CD4-positive, alpha-beta T cell treated with Interleukin-4 for 1 hour (primary cell): ENCODE measurements at places on chromosomes 4 and X.

DNA sequence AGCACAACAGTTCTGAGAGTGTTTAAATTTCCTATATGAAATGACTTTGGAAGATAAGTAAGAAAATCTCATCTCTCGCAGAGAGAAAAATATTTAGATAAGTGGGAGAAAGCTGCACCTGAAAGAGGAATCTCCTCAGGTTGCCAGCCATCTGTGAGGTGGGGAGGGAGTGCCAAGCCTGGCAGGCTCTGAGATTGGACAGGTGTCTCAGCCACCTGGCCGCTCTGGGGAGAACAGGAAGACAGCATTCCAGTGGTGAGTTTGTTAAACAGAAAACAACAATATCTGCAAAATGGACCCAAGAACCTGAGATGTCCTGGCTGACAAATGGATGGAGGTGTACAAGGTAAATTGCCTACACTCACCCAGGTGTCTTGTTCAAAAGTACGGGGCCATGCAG lies 31.3 kb downstream of the EMCN start:
- no peak for DNase-seq

DNA sequence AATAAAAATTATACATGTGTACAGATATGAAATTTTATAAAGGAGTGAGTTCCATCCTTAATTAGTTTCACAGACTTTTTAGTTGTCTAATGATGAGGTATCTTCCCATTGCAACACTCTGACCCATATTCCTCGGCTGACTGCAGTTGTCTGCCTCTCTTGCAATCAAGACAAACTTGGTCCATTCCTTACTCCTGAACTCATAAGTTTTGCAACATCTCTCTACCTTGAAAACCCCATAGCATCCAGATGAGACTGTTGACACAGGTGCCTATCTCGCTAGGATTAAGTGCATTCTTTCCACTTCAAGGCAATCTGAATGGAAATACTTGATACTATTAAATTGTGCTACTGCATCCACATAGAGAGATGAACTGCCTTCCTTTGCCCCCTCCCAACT lies 2.3 kb downstream of the XKRX start:
- no peak for DNase-seq

DNA sequence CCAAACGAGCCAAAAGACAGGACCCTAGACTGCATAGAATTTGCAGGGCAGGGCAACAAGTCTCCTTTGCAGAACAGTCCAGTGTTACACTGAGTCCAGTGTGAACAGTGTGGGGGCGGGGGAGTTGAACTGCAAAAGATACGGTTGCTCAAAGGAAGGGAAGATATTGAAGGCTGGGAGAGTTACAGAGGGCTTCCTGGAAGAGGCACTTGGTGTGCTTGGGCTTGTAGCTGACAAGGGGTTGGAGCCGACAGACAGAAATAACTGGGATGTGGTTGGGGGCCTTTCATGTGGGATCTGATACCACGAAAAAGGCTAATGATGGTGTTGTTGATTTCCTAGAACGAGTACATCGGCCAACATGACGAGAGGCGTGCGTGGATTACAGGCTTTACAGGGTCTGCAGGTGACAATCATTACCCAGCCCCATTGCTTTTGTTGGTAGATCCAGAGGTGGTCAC lies 6.1 kb downstream of the XPNPEP2 start:
- DNase-seq = peak; percentile 43

DNA sequence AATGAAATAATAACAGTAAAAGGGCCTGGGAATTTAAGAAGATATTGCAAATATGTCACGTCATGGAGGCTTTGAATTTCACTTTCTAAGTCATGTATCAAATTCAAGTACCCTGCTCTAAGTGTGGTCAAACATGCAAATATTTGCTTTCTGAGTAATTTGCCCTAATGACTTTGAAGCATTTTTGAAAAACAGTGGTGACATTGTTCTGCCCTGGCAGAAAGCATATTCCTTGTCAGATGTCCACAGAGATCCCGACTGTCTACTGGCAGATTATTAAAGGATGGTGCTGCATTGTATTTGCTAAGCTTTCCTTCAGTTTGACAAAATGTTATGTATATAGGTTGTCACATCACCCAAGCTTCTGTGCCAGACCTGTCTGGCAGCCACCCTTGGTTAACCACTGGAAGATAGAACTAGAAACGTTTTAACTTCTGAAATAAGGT lies 92.5 kb downstream of the ANK2 start:
- DNase-seq = no peak

GRCh38 chrX:20947411-20947912 lies 426.8 kb upstream of the CNKSR2 start:
- DNase-seq = no peak

GRCh38 chr4:141021397-141022110 lies 111.7 kb downstream of the RNF150 start:
- DNase-seq = no peak

GRCh38 chr4:111718763-111719559 lies 426.3 kb upstream of the FAM241A start:
- no peak for DNase-seq

GRCh38 chr4:820230-821172 lies 5.4 kb downstream of the CPLX1 start:
- DNase-seq = no peak

DNA sequence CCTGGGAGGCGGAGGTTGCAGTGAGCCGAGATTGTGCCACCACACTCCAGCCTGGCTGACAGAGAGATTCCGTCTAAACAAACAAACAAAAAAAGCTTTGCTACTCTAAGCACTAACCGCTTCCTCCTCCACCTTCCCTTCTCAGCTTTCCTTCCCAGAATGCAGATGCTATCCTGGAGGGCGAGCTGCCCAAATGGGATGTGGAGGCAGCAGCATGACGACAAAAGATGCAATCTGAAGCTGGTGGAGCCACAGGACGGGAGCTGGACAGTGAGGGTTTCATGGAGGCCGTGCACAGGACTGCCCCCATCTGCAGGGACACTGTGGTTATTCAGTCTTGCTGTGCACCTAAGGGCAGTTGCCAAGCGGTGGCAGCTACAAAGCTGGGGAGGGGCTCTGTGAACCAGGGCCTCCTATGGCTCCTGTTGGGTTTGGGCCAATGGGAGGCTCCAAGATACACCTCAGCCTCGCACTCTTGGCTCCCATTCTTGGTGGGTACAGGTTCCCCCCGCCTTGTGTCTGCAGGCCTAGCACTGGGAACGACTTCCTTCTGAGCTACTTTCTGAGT lies 47.4 kb downstream of the WDR1 start:
- no peak for DNase-seq

DNA sequence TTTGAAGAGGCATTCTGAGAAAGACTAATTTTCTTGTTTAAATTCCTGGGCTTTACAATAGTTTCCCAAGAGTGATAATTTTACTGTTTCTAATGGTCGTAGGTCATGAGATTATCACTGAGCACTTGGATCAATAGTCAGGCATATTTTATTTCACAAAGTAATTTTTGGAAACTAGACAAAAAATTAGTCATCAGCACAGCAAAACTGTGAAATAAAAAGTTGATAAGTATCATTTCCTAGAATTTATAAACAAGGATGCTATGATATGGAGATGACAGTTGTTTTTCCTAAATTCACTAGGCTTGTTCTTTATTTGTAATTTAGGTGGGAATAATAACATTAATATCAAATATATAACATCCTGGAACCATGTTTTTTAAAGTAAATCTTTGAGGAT lies 33.0 kb downstream of the SULT1B1 start:
- no peak for DNase-seq

DNA sequence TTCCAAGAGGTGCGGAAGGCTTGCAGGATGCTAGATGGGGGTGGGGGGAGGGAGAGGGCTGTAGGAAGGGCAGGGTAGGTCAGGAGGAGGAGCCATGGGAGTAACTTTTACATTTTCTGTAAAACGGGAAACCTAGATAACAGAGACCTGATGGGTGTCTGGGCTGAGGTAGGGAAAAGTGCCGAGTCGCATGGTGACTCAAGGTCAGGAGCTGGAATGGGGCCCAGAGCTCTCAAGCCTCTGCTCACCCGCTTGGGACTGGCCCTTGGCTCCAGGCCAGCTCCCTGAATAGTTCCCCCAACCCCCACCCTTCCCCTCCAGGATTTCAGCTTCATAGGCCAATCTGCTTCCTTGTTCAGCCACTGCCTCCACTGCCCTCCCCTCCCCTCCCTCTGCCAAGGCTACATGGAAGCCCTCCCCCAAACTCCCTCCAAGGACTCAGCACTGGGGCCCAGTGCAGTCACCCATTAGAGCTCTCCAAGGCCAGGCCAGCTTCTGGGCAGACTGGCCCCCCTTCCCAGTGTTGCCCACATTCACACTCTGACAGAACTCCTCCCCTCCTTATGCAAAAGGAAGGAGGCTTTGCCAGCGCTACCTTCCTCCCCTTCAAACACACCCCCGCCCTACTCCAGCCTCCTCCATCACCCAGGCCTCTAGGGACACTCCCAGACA lies 43.6 kb downstream of the TSC22D3 start:
- peak; percentile 17 for DNase-seq

GRCh38 chr4:114180481-114180880 lies 201.0 kb upstream of the ARSJ start:
- peak; percentile 9 for DNase-seq

GRCh38 chr4:87101543-87102199 lies 118.7 kb downstream of the KLHL8 start:
- DNase-seq = no peak

DNA sequence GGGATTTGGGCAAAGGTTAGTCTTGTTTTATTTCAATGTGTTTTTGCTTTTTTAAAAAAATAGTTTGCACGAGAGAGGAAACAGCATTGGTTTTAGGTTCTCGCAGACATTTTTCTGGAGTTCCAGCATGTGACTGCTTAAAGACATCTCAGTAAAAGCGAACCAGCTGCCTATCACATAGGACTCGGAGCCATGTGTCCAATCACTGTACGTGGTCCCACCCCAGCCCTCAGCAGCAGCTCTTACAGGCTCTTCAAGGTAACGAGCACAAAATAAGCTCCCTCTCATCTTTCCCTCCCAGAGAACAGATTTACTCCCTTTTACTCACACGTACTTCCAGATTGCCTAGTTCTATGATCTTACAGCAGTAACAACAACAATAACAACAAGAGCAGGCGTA lies 68.7 kb downstream of the MCF2 start:
- no peak for DNase-seq
